Left renal pelvis (tissue), 4 donors: ENCODE measurements at places on chromosomes 1 and 21. TPM values are rescaled to one million over a fixed set of nuclear protein-coding genes. Genes with fewer than 3 reads are reported as not detected.

The PLA2G2F gene
- polyA plus RNA-seq = 0.93 TPM

The PDC gene
- polyA plus RNA-seq = not detected

The GABRD gene
- polyA plus RNA-seq = 0.99 TPM

The CTSE gene
- polyA plus RNA-seq = 0.16 TPM

The CELA2A gene
- not detected for polyA plus RNA-seq

The PYHIN1 gene
- 0.21 TPM for polyA plus RNA-seq

The TTLL7 gene
- 3.4 TPM for polyA plus RNA-seq

DNA sequence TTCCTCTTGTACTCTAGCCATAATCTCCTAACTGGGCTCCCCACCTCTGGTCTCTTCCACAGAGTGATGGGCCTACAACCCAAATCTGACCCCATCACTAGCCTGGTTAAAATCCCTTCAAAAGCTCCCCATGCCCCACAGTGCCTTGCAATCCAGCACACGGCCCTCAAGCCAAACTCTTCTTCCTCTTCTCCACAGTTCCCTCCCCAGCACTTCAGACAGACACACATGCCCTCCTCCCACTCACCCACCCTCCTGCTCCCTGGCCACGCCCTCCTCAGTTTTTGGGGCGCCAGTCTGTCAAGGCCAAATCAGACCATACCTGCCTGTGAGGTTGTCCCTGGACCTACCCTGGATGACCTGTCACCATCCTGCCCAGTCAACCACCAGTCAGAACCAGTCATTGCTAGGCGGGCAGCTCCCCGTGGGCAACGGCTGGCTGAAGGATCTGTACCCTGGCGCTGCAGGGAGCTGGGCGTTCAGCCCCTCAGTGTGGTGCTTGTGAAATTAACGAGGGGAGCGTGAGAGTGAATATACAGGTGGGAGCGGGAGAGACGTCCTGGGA lies 753 bp downstream of the C1orf210 start:
- DNase-seq = no peak

DNA sequence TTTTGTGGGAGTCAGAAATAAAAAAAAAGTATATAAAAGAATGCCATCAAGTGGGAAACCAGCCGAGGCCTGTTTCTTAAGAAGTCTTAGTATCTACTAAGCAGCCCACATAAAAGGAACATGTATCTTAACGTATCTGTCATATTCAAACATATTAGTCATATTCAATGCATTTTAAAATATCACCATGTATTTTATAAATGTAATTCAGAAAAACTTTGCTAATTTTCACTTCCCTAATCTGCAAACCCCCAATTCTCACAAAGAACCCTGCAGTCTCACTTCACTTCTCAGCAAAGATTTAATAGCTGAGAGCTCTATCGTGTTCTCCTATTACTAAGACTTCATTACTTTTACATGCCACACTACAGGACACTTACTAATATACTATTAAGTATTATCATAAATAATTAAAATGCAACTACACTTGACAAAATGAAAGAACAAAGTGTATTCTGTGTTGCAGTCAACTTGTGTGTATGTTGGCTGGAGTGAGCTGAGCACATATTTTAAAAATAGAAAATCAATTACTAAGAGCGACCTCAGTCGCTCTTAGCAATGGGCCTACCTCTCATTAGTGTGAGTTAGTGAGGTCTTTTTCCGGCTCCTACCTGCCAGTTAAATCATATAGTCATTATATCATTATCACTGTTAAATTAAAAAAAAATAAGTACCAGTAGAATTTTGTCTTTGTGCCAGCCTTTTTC lies 484.3 kb downstream of the LMO4 start:
- DNase-seq = no peak

DNA sequence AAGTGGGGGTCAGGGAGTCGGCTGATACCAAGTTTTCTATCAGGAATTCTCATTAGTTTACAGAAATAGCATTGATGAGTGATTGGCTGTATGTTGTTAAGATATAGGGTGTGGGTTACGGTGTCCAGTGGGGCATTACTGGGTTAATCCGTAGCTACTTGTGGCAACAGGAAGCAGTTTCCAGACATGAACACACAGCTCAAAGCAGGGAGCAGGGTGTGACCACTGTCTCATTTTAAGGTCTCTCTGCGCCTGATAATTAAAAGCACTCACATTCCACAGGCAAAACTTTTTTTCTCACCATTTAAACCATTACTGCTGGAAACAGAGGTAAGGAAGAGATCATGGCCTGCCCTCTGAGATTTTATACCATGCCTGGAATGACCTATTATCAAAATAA lies 114.9 kb downstream of the SIK1 start:
- DNase-seq = no peak

DNA sequence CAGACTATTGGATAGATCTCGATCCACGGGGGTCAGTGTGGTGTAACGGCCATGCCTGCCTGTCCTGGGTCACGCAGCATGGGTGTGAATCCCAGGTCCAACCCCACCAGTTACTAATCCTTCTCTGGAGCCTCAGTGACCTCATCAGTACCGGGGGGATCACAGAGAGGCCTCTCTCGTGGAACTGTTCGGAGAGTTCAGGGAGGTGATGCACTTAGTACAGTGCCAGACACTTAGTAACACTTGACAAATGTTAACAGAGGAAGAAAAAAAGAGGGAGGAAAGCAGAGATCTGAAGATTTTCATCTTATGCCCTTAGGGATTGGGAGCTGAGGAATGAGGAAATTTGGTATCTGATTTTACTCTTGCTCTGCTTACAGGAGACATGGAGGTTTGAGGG lies 2.9 kb downstream of the ABCA4 start:
- DNase-seq = no peak

- DNase-seq = no peak
Measured at GRCh38 chr1:83967336-83967735, 31.6 kb downstream of the TTLL7 start.

- no peak for DNase-seq
Measured at GRCh38 chr1:209736490-209737117, 19.2 kb upstream of the TRAF3IP3 start.

DNA sequence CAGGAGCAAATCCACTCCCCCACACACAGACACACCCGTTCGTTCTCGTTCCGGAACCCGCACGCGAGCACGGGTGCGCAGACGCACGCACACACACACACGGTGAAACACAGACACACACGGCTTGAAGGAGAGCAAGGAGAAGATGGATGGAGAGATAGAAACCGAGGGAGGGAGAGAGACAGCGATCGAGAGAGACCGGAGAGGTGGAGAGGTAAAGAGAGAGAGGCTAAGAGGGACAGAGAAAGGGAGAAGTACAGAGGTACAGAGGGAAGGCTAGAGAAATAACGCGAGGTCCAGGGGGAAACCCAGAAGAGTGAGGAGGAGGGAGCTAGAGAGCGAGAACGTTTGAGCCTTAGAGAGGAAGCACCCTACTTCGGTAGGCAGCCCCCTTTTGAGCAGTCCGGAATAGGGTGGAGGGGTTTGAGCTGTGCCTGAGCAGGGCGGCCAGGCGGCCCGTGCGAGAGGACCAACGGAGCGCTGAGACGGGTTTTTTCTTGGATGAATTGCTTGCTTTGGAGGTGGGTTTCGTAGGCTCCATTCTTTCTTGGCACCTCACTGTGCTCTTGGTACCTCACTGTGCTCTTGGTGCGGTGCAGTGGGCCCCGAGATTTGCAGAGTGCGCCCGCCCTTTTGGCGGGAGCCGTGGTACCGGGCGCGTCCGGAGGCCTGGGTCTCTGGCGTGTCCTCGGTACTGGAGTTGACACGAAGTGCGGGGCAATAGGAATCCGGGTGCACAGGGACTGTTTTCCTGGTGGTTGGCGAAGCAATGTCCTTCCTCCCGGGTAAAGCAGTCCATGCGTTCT lies 88.4 kb upstream of the RHOU start:
- DNase-seq = no peak

- no peak for DNase-seq
Measured at GRCh38 chr21:31908106-31909031, 35.5 kb downstream of the HUNK start.

GRCh38 chr1:76371941-76372340 lies 297.4 kb downstream of the ST6GALNAC3 start:
- DNase-seq = no peak

GRCh38 chr1:147287133-147287865 lies 44.8 kb downstream of the CHD1L start:
- no peak for DNase-seq

DNA sequence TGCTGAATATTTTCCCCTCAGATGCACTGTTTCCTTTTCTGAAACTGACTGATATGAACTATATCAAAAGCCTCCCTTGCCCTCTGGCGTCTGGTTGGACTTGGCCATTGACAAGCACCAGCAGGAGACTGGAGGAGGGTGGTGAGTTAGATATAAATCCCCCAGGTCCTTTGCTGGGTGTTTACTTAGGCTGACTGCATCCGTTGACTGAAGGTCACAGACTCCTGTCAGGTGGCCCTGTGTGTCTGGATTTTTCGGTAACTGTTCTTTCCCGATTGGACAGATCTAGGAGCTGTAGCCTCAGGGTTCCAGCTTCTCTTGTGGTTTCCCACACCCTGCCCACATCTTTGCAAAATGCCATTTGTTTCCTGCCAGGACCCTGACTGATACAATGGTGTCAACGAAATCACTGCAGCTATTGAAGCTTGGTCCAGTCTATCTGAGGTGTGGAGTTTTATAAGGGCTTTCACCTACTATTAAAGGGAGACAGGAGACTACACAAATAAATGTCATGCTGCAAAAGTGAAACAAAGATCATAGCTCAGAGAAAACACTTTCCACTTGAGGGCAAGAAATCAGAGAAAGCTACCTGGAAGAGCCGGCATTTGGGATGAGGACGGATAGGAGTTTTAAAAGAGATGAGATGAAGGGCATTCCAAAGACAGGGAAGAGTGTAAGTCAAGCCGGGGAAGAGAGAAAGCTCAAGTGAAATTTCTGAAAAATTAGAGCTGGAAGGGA lies 1.5 kb upstream of the MAGI3 start:
- no peak for DNase-seq

GRCh38 chr21:34858559-34858958 lies 189.8 kb downstream of the CLIC6 start:
- DNase-seq = no peak
